ENCODE measurements at places on chromosomes 5 and 9.
A peak's percentile ranks its signal among the peaks of the same experiment; 100 is the strongest.

DNA sequence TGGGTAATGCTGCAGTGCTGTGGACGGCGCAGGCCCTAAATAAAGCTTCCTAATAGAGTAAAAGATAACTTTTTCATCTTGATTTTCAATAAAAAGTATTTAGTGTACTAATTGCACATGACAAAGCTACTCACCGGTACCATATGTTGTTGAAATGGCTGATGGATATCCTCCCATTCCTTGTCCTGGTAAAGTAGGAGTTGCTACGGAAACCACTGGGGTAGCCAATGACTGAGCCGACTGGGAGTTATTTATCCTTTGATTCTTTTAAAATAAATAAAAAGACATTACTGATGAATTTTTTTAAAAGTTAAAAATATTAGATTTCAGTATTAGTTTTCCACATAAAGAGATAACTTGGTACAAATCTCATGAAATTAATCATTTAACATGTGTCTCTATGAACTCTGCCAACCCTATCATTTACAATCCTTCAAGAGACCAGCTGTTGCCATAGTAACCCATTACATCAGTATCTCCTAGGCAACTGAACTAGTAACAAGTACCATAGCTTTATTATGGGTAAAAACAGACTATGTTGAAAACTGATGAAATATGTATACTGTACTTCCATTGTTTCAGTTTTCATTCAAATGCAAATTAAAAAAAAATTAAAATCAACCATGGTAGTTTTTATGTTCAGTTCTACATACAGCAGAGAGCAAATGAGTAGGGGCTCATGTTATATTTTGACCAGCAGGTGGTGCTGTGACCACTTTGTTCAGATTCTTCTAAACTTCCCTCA, 153.7 kb downstream of the MEF2C start:
- DNase-seq = peak; percentile 63

DNA sequence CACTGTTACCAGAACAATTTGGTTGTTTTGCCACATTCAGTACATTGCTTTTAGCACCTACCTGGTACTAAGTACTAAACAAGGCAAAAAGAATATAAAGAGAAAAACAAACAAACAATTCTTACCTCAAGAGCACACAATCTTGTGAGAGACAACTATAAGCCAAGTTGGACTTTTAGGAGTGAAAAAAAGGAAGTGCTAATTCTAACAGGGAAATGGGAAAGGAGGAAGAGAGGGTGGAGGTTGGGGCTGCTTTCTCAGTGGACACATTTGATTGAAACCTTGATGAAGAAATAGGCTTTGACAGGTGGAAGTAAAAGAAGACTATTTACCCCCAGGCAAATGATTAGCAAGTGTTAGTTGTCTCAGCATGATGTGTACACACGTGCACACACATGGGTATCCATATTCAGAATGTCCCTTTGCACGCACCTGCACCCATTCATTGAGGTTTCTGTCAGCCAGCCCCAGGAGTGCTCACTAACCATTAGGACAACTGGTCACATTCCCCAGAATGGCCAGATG, 302.6 kb downstream of the ACTL7B start:
- no peak for DNase-seq

GRCh38 chr5:164680812-164681520, 1175.5 kb downstream of the MAT2B start:
- no peak for DNase-seq

DNA sequence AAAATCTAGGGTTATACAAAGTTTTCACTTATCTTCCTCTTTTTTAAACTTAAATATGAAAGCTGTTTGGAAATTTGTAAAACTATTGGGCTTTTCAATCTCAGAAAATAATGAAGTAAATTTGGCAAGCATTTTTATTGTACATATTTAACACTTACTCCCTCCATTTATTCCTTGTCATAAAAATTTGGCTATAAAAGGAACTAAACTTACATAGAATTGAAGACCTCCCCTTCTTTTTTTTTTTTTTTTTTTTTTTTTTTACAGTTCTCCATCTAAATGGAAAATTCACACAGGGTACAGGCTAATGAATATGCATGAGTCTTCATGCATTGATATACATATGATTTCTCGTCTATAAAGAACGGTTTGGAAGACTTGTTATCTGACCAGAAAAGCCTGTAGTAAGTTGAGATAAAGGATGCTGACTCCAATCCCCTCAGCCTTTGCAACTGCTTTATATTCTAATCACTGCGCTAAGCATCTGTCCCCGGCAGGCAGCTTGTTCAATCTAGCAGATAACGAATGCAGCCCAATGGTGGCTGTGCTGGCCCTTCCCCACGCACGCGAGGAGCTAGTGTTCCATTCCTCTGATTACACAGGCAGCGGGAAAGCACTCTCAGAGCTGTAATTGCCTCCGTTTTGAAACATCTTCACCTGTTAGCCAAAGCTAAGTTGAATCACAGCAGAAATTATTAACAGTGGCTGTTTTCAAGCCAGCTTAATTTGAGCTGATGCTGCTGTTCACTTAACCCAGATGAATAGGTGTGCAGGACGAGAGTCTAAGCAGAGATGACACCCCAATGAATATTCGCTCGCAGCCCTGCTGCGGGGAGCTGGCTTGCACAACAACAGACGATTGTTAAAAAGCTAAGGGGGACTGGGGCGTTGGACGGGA, 453.8 kb upstream of the ZNF608 start:
- DNase-seq = no peak

DNA sequence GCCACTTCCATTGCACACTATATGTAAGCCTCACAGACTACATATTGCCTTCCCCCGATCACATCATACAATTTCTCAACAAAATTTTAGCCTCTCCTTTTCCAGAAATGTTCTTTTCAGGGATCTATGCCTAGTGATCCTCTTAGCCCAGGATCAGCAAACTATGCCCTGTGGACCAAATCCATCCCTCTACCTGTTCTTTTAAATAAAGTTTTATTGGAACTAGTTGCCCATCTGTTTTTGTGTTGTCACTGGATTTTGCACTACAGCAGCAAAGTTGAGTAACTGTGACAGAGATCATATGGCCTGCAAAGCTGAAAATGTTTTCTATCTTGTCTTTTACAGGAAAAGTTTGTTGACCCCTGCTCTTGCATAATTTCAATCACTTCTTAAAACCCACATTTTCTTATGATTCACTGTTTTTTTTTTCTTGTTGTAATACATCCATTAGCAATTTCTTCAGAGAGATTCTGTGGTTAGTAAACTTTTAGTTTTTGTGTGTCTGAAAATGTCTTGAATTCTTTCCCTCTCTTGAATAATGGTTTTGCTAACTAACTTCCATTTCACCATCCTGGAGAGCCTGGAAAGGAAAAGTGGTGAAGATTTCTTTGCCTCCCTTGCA, 7.1 kb downstream of the TXNDC8 start:
- no peak for DNase-seq

Data from CD4-positive, alpha-beta T cell treated with Interleukin-10 for 1 hour (primary cell).